Activated CD4-positive, alpha-beta T cell treated with anti-CD3 and anti-CD28 coated beads, Interleukin-10, Interleukin-2, amounts not matched to agents 100 ng/mL and 50 ng/mL, durations not matched to agents 16 hours and 8 hours (primary cell): ENCODE measurements at places on chromosomes 5 and 9.
A peak's percentile ranks its signal among the peaks of the same experiment; 100 is the strongest.

DNA sequence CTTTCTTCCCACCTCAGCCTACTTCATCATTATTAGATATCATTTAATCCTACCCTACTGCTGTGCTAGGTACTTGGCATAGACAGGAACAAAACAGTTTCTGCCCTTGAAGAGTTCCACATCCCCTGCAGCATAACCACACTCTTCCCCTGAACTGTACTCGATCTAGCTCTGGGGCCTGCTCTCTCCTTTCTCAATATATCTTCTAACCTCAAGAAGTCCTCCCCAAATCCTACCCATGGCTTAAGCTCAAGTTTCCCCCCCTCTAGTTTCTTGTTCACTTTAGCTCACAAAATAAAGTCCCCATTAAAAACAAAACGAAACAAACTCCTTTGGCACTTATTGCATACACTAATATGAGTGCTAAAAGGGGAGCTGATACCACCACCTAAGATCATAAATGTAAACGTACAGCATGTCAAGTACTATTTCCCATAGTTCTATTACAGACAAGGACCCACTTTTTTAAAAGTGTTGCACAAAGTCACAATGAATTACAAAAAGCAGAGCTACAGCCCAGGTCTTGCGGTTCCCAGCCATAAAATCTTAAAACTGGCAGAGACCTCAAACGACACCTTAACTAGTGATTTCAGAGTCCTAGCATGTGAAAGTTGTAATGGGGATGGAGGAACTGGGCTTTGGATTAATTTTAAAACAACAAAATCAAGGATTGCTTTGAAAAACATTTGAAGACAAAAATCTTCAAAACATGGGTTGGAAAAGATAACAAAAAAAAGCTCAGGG, 80.7 kb downstream of the PTPDC1 start:
- no peak for DNase-seq

- DNase-seq: no peak
These were observed 22.6 kb downstream of the ARHGEF37 start for GRCh38 chr5:149603920-149604319.

DNA sequence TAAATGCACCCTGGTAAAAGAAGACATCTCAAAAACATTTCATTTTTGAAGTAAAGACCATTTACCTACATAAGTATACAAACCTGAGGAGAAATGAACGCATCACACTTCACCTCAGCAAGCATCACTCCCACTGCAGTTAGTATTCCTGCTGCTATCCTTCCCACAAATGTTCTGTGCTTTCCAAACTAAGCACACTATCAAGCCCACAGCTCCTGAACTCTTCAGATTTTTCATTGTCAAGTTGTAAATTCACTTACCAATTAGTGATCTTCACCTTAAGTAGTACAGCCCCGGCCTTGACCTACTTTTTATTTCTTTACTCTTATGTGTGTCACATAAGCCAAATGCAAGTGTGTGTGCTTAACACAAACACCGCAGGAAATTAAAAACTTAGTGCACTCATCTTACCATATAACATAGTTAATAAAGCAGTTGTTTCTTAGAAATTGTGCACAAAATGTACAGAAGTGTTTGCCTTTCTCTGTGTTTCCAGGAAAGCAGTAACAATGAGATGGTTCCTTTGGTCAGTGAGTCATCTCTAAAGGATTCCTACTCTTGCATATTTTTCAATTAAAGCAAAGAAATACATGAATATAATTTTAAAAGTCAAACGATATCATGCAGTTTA, 169.4 kb downstream of the APBA1 start:
- peak; percentile 51 for DNase-seq

DNA sequence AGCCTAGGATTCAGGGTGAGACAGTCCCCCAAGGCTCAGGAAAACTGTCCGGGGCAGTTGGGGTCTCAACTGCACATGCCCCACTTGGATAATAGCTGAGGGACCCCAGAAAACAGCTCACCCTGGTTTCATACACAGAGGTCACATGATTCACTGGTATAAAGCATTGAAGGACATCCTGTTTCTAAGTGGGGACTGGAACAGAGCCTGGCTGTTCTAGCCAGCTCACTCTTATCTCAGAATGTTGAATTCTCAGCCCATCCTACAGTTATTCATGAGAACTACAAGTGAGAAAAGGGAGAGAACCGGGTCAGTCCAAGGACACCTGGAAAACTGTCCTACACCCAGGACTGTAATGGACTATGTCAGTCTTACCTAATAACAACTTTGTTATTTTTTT, 170.9 kb downstream of the FGF1 start:
- DNase-seq: no peak

- no peak for DNase-seq
These were observed 23.7 kb upstream of the LMNB1 start for GRCh38 chr5:126753227-126753626.

- DNase-seq: no peak
These were observed 36.1 kb downstream of the GEMIN5 start for GRCh38 chr5:154901913-154902312.

- no peak for DNase-seq
These were observed 250.4 kb upstream of the TMEM161B start for GRCh38 chr5:88519066-88519465.
